ENCODE measurements at places on chromosomes 5 and 9.

DNA sequence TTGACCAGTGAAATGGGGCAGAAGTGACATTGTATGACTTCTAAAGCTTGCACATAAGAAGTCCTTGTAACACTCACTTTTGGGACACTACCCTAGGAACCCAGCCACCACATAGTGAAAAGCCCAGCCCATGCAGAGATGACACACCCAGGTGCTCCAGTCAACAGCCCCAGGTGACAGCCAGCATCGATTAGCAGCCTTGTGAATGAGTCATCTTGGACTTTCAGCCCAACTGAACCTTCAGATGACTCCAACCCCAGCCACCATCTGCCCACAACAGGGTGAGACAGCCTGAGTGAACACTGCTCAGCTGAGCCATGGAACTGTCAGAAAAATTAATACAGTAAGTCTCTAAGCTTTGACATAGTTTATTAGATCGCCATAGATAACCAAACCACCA, 458.6 kb downstream of the ZSWIM6 start:
- no peak for DNase-seq

DNA sequence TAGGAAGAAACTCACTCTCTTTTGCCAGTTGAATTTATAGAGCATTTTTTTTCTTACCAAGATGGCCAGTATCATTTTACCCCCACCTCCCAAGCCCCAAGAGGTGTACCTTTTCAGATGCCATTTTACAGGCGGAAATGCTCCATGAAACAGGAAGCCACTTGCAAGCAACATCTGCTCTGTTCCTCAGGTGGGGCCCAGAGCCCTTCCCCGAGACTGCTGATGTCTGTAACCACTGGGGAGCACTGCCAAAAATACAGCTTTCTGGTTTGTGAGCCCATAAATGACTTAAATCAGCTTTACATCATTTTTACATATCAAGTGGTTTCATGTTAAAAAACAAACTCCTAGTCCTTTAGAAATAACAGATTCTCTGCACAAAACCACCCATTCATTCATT, 42.9 kb upstream of the GARNL3 start:
- DNase-seq = no peak

DNA sequence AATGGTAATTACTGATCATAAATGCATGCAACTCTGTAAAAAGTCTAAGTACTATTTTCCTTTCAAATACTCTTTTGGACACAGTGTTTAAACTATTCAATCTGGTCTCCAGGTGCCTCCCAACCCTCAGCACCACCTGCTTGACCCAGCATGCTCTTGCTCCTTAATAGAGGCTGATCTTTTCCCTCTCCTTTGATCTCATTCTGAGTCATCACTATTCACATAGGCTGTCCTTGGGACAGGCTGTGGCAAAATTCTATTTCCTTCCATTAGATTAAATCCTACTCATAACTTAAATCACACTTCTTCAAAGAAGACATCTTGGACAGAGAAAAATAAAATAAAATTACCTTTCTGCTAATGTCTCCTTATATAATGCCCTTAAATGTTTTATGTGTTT, 199.4 kb upstream of the ST8SIA4 start:
- no peak for DNase-seq

DNA sequence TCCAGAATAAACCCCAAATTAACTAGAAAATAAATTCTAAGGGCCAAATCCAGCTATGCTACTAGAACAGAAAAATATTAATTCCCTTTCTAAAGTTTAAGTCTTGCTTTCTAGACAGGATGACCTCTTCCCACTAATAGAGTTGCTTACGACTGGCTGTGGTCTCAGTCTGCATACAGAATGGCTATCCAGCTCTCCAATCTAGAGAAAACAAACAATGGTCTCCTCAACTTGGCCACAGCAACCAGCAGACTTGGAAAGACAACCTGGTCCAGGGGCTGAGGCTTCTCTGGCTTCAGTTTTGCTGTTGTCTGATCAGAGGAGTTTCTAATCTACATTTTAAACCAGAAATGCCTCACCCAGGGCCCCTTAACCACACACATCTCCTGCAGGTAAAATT, 28.9 kb downstream of the RASEF start:
- DNase-seq = no peak

DNA sequence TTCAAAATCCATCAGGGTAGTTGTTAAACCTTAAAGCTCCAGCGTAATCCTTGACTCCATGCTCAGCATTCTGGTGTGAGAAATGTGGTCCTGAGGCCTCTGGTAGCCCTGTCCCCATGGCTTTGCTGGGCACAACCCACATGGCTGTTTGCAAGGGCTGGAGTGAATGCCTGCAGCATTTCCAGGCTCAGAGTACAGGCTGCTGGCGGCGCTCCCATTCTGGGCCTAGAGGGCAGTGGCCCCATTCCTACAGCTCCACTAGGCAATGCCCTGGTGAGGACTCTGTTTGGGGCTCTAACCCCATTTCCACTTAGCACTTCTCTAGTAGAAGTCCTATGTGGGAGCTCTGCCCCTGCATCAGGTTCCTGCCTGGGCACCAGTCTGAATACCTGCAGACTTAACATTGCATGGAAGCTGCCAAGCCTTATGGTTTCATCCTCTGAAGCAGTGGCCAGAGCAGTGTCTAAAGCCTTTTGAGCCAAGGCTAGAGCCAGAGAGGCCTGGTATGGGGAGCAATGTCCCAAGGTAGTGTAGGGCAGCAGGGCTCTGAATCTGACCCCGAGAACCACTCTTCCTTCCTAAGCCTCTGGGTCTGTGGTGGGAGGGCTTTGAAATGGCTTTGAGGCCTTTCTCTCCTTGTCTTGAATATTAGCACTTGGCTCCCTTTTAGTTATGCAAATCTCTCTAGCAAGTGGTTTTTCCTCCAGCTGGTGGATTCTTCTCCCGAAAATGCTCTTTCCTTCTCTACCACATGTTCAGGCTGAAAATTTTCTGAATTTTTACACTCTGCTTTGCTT, 5.8 kb upstream of the ALDH1A1 start:
- DNase-seq = no peak

DNA sequence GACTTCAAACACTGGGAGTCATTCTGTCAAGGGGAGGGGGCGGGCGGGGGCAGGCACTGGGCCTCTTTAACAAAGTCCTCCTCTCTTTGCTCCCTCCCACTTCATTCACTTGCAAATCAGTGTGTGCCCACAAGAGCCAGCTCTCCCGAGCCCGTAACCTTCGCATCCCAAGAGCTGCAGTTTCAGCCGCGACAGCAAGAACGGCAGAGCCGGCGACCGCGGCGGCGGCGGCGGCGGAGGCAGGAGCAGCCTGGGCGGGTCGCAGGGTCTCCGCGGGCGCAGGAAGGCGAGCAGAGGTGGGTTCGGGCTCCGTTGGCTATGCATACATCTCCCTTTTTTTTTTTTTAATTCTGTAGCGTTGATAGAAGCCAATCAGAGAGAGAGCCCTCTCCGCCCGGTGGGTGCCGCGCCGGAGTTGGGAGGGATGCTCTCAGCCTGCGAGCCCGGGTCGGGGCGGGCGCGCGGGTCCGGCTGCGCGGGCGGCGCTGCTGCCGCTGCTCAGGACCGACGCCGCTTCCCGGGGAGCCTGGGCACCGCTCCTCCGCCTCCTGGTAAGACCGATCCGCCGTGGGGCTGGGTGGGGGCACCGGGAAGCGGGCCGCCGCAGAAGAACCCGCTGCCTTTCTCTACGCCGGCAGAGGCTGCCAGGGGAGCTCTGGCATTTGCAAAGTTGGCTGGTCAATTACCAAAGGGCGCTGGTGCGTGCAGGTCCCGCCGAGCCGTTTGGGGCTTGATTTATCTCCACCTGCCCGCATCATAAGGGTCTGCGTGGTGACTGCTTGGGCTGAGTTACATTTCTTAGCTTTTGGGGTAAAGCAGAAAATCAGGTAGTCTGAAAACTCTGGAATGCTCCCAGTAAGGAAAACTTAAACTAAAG, at the start of gene CDH6:
Gene CDH6, plus strand, starts transcription at position 96 of the 877 bp plus-strand sequence. CDS start 73,788 bp downstream, outside the sequence.
- DNase-seq = peak; percentile 46

DNA sequence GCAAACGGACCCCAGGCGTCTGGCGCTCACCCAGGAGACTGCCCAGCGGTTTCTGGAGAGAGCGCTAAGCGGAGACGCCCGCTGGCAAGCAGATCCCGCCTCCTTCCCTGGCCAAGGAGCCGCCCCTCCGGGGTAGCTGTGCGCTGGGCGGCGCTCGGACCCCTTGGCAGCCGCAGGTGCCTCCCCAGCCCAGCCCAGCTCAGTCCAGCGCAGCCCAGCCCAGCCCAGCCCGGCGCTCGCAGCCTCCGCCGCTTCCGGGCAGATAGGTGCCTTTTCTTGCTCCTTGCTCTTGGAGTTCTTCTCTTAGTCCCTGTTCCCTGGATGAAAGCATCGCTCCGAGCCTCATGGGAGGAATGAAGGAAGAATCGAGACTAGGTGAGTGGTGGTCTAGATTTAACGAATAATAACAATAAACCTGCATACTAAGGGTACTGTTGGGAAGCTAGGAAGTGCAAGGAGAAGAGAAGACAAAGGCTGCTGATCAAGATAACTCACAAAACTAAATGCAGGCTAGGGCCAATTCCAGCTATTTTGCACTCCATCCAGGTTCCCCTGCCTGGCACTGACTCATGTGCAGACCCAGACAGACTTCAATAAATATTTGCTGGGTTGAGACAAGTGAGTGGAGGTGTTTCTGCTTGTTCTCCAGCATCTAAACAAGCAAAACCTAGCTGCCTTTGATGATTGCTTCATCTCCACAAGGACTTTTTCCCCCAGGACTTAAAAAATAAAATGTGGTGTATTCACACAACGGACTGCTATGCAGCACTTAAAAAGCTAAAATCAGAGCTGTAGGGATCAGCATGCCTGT, at the start of gene STK32A:
Gene STK32A, plus strand, starts transcription at position 202 of the 811 bp plus-strand sequence. CDS start 4,609 bp downstream, outside the sequence.
- no peak for DNase-seq

- DNase-seq = no peak
Measured at GRCh38 chr5:140672455-140673186, 755 bp downstream of the DND1 start.
